Gastroesophageal sphincter (tissue), 4 donors: ENCODE measurements at places on chromosomes 3 and 15.

GRCh38 chr3:67883766-67884165 lies 229.4 kb upstream of the SUCLG2 start:
- no peak overlapping the region for H3K27ac ChIP-seq
- no peaks in the 10 kb centered on the region for H3K4me1 ChIP-seq
- no peaks in the 10 kb centered on the region for H3K36me3 ChIP-seq
- no peak overlapping the region for H3K4me3 ChIP-seq
- ATAC-seq, result no peak

DNA sequence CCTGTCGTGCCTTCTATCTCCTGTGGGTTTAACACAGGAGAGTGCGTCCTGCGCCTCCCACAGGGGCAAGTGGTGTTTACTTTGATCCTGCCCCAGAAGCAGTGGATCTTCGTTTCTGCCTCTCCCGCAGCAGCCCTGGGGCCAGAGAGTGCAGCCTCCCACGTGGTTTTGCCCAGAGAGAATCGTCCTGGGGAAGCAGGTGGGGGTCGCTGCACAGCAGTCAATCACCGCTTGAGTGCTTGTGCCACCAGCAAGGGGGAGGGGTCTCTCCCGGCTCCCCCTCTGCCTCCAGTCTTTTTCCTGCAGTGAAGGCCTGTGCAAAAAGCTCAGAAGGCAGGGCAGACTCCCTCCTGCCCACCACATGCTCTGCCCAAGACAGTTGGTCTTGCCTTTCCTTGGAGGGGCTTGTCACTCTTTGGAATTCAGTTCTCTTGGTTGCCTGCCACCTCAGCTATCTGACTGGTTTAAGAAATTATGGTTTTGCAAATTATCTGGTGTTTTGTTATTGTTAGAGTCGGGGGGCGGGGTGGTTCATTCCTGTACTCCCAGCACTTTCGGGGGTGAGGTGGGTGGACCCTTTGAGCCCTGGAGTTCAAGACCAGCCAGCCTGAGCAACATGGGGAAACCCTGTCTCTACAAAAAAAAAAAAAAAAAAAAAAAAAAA lies 26.9 kb downstream of the STOML1 start:
- no peaks in the 10 kb centered on the region for H3K4me1 ChIP-seq
- H3K27me3 ChIP-seq, result no peaks in the 10 kb centered on the region
- ATAC-seq, result no peak
- H3K4me3 ChIP-seq, result no peak overlapping the region
- H3K36me3 ChIP-seq, result no peaks in the 10 kb centered on the region

DNA sequence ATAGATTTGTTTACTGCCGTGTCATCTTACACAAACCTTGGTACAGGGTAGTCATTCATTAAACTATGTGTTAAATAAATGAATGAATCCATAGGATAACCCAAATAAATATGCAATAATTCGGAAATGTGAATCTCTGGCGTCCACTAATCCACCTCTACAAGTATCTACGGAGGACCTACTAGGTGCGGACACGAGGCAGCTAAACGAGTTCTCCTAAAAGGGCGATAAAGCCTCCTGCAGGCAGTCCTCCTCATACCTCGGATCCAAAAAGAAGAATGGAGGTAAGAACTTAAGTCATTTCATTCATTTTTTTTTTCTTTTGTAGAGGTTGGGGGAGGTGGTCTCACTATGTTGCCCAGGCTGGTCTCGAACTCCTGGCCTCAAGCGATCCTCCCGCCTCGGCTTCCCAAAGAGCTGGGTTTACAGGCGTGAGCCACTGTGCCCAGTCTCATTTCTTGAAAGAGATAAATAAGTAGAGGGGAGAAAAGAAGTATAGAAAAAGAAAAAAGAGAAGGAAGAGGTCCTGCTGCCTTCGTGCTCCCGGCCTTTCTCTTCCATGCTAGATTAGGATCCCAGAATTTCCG lies 706 bp upstream of the RPL35A start:
- peak overlapping the region; percentile 95 for H3K27ac ChIP-seq
- no peak for ATAC-seq
- H3K4me1 ChIP-seq, result peaks cover 43% of the 10 kb centered on the region
- H3K4me3 ChIP-seq, result peak overlapping the region; percentile 90

GRCh38 chr3:43584043-43584826 lies 37.6 kb downstream of the ANO10 start:
- no peaks in the 10 kb centered on the region for H3K27me3 ChIP-seq
- H3K27ac ChIP-seq, result no peak overlapping the region
- no peak overlapping the region for H3K4me3 ChIP-seq
- ATAC-seq, result peak; percentile 34
- peaks cover 4% of the 10 kb centered on the region for H3K4me1 ChIP-seq
- H3K36me3 ChIP-seq, result no peaks in the 10 kb centered on the region

DNA sequence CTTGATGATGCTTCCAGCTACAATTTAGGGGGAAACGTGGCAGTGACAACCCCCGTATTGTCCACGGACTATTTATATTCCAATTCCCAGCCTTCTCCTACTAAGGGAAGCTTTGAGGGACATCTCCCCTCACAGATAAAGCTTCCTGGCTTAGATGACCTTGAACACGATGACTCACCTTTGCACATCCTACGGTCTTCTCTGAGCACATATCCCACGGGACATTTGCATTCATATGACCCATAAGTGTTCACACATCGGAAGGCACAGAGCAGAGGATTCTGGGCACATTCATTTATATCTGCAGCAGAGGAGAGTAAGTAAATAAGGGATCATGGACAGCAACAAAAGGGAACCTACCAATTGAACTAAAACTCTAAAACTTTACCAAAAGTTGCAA lies 101.5 kb downstream of the DUT start:
- H3K4me3 ChIP-seq, result no peak overlapping the region
- peaks cover 100% of the 10 kb centered on the region for H3K36me3 ChIP-seq
- H3K27me3 ChIP-seq, result no peaks in the 10 kb centered on the region
- ATAC-seq, result no peak
- H3K4me1 ChIP-seq, result no peaks in the 10 kb centered on the region
- no peak overlapping the region for H3K27ac ChIP-seq
